Panc1 (cell line): ENCODE measurements at places on chromosomes 2 and 18. TPM values are rescaled to one million over a fixed set of nuclear protein-coding genes. Genes with fewer than 3 reads are reported as not detected.
A peak's percentile ranks its signal among the peaks of the same experiment; 100 is the strongest.

DNA sequence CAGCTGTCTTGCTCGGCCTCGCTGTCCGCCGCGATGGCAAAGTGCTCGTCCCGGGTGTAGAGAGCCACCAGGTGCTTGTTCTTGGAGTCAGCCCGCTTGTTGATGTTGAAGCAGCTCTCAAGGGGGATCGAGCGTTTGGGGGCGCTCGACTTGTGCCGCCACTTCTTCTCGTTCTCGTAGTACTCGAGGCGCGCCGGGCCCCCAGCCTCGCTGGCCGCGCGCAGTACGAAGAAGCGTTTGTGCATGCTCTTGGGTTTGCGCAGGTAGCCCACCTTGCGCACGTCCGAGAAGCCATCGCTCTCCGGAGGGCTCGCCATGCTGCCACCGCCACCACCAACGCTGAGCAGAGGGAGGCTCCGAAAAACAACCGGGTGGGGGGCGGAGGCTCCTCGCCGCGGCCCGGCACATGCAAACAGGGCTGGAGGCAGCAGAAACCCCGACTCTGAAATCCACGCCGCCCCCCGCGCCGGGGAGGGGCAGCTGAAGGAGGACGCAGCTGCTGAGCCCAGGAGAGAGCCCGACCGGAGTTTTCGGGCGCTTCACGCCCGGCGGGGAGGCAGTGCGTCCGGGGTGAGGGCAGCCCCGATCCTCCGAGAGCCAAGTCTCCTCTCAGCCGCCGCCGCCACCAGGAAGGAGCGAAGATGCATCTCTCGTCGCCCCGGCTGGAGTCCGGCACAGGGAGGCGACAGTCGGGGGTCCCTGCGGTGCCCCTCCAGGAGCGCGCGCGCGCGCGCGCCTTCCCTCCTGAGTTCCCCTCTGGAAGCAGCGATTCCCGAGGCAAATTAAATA, 1.0 kb downstream of the IRS1 start:
- DNase-seq = no peak

GRCh38 chr2:236309669-236310029, 45.4 kb upstream of the ASB18 start:
- peak; percentile 5 for DNase-seq

GRCh38 chr2:208186465-208186864, 3.4 kb downstream of the C2orf80 start:
- DNase-seq = no peak

DNA sequence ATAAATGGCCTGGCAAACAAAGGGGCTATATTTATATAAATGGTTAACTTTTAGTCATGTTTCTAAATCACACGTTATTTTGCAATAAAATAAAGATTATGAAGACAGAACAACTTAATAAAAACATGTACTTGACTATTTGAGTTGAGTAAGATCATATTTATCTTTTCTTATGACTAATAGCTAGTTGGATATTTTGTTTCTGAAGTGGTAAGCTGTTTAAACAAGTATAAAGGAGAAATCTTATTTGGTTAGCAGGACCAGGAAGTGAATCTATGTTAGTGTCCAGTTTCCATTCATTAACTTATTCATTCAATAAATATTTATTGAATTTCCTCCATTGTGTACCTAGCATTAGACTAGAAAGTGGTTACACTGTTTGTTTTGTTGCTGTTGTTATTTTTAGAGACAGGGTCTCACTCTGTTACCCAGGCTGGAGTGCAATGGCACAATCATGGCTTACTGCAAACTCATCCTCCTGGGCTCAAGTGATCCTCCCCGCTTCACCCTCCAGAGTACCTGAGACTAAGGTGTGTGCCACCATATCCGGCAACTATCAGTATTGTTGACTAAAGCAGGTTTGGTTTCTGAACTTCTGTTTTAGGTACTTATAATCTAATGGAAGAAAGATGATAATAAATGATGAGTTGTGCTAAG, 312.6 kb downstream of the DPP10 start:
- DNase-seq = no peak

- no peak for DNase-seq
These were observed 24.8 kb downstream of the CYRIA start for GRCh38 chr2:16640867-16641266.

DNA sequence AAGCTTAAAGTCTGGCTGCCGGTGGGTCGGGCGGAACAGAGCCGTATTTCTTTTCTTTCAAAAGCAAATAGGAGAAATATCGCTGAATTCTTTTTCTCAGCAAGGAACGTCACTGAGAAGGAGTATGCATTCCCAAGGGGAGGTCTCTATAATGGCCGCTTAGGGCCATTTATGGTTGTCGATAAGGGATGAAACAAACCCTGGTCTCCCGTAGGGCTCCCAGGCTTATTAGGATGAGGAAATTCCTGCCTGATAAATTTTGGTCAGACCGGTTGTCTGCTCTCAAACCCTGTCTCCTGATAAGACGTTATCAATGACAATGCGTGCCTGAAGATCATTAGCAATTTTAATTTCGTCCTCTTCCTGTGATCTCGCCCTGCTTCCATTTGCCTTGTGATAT, 227.7 kb upstream of the ZEB2 start:
- DNase-seq = no peak

DNA sequence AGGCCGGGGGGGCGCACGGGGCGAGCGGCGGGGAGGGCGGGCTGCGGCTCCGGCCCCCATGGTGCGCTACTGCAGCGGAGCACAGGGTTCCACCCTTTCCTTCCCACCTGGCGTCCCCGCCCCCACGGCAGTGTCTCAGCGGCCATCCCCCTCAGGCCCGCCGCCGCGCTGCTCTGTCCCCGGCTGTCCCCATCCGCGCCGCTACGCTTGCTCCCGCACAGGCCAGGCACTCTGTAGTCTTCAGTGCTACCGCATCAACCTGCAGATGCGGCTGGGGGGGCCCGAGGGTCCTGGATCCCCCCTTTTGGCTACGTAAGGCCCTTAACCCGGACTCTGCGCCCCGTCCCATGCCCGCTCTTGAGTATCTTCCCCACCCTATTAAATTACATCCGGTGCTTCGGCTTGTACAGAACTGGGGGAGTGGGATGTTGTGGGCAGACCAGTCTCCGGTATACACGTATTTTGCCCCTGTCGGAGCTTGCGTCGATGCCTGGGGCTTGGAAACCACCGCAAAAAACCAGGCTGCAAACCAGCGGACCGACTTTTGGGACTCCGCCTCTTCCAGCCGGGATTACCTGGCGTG, 598 bp upstream of the WBP1 start:
- no peak for DNase-seq

DNA sequence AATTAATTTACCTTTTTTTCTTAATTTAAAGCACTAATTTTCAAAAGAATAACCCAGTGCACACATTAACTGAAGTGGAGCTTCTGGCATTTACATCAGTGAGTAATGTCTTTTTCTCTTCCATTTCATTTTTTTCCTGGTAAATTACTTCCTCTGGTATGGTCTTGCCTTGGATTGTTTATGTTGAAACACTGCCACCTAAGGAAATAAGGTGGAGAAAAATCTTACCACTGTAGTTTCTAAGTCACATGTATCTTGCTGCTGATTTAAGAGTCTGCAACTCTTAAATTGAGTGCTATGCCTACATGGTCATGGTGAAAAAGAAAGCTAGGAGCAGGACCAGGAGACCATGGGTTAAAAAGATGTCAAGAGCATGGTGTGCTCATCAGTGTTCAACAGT, 51.0 kb downstream of the TTC27 start:
- no peak for DNase-seq

DNA sequence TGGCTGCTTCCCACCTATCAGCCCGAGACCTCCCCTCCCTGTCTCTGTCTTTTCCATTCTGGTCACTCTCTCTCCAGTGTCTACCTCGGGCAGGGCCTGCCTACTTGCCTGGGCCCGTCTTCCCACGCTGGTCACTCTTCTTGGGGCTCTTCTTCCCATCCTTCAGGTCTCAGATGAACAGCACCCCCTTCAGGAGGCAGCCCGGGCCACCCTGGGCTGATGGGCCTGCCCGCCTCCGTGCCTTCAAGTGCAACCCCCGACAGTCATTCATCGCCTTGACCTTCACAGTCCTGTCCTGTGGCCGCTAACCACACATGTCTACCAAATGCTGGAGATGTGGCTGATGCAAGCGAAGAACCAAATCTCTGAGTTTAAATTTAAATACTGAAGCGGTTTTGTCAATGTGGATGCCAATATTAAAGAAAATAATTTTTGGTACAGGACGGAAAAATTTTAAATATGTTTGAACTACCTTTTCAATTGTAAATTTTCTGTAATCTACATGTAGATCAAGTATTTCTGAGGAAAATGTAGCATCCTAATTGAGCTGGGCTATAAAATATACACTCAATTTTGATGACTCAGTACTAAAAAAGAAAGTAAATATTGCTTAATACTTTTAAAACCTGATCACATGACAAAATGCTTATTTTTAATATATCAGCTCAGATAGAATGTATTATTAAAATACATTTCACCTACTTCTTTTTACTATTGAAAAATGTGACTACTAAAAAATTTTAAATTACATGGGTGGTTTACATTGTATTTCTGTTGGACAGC, 96.4 kb downstream of the LAMA1 start:
- no peak for DNase-seq

DNA sequence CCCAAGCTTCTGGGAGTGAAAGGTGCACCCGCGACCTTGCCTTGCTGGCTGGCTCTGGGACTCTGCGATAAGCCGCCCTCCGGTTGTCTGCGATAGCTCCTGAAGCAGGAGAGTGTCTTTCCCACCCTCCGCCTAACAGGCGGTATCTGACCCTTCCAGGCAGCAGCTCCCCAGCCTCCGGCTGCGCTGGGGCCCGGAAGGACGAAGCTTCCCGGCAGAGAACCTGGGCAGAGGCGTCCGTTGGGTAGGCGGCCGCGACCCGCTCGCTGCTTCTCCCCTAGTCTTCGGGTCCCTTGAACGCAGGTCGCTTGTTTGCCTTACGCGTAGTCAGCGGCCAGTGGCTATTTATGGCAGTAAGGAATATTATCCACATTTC, 446 bp upstream of the RHBDD1 start:
- DNase-seq = peak; percentile 32

DNA sequence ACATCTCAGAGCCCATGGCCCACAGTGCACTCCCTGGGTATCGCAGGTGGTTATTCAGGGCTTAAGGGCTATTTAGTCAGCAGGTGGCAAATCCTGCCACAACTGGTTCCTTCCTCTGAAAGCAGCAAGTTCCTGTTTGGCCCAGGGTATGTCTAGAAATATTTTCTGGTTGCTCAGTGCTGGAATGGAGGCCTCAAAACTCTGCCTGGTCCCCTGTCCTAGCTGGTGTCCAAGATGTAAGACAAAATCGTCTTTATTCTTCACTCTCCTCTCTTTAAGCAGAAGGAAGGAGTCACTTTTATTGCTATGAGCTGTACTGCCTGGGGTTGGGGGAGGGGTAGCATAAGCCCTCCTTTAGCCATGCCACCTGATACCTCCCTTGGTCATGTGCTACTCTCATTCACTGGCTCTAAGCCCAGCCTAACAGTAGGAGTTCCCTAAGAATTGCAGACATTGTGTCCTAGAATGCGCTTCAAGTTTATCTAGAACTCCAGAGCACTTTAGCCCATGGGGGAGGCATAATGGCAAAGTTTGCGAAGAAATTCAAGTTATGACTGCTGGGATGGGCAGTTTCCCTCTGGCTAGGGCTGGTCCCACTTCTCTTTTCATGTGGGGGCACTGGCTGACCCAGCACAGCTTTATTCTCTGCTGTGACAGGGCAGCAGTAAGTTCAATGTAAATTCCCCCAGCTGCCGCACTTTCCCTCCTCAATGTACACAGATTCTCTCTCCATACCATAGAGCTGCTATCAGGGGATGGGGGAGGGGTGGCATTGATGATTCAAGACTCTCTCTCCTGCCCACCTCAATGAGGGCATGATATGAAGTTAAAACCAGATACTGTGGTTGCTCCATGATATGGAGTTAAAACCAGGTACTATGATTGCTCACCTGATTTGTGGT, 27.1 kb upstream of the CWC22 start:
- no peak for DNase-seq

DNA sequence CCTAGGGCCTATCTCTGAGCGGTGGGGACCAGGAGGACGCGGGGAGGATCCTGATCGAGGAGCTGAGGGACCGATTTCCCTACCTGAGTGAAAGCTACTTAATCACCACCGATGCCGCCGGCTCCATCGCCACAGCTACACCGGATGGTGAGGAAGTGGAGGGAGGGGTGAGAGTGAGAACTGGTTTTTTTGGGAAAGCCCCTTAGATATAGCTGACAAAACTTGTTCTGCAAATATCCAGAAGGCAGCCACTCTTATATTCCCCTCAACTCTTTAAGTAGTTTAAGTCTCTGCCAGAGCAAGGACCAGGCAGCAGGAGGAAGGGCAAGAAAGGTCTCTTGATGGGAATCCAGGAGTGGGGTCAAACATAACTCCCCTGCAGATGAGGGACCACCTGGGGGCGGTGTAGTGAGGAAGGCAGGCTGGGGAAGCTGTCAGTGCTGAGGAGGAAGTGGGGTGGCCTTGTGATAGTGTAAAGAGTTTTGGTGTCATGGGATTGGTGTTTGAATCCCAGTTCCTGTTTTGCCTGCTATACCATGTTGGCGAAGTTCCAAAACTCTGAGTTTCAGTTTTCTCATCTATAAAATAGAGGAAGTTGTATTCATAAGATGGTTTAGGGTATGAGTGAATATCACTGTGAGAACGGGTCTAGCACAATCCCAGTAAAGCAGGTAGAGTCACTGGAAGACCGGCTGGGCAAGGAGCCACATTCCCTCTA, 3.4 kb downstream of the NAGK start:
- DNase-seq = no peak

The RNU2-63P gene
- total RNA-seq = 14.0 TPM

The ITGB6 gene
- 0.08 TPM for total RNA-seq

The AKAIN1 gene
- not detected for total RNA-seq

The PCARE gene
- total RNA-seq = not detected

The RDH14 gene
- 15.4 TPM for total RNA-seq
